ENCODE measurements at places on chromosomes 4 and X.

- no peak for DNase-seq
Measured at GRCh38 chrX:14095702-14096101, 66.0 kb upstream of the GEMIN8 start.

- no peak for DNase-seq
Measured at GRCh38 chr4:72422416-72422815, 146.6 kb downstream of the ADAMTS3 start.

- no peak for DNase-seq
Measured at GRCh38 chr4:189396435-189396834, 544.2 kb upstream of the FRG1 start.

DNA sequence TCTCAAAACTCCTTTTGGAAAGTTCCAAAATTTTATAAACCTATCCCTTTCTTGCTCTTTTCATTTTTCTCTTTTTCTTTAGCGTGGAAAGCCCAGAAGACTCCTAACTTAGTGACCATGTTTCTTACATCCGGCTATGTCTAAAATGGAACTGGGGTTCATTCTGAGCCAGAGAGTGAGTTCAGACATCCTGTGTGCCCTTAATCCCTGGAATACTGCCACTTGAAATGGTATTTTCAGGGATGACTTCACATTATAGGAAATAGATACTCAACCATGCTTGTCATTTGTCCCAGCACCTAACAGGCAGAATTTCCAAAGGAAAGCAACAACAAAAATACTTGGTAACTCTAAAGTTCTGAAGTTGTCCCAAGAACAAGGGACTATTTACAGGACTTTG, 379.6 kb downstream of the ARHGAP24 start:
- no peak for DNase-seq

DNA sequence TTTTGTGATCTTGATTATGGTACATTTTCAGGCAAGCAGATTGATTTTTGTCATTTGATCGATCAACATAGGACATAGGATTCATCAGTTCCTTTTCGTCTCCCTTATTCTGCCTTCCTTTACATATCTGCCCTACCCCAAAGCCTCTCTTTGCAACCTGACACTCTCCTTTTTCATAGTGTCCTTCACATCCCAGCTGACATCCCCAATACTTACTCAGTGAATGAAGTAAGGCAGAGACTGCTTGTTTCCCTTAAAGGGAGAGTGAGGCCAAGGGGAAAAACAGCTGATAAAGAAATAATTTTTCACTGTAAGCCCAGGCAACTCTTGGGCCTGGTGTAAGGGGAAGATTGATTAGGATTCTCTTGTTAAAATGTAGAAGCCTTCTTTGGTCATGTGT, 69.8 kb downstream of the GBA3 start:
- DNase-seq, result no peak

GRCh38 chrX:980587-981235, 231.7 kb downstream of the CRLF2 start:
- DNase-seq, result no peak

- no peak for DNase-seq
Measured at GRCh38 chr4:136893573-136893972, 638.7 kb downstream of the PCDH18 start.

- DNase-seq, result no peak
Measured at GRCh38 chr4:25454476-25454875, 77.4 kb downstream of the ANAPC4 start.

GRCh38 chr4:185782523-185782922, 29.5 kb downstream of the SORBS2 start:
- no peak for DNase-seq

GRCh38 chr4:150131581-150132228, 53.5 kb downstream of the DCLK2 start:
- no peak for DNase-seq

DNA sequence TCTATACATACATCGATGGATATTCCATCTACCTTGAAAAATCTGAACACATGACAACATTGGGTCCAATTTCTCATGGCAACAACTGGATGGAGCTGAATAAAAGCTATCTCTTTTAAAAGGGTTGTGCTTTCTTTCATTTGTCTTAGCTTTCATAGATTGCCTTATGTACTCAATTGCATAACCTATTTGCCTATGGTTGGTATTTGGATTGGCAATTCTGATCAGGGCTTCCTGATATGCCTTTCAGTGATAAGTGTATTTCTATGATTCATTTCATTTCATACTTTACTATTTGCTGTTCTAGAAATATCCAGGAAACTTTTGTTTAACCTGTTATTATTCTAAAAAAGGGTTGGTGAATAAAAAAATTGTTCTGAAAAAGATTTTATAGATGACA, 509.9 kb downstream of the GRXCR1 start:
- no peak for DNase-seq

- DNase-seq, result no peak
Measured at GRCh38 chr4:132737344-132737743, 411.8 kb upstream of the PCDH10 start.

GRCh38 chr4:134531013-134531412, 329.4 kb upstream of the PABPC4L start:
- DNase-seq, result no peak

DNA sequence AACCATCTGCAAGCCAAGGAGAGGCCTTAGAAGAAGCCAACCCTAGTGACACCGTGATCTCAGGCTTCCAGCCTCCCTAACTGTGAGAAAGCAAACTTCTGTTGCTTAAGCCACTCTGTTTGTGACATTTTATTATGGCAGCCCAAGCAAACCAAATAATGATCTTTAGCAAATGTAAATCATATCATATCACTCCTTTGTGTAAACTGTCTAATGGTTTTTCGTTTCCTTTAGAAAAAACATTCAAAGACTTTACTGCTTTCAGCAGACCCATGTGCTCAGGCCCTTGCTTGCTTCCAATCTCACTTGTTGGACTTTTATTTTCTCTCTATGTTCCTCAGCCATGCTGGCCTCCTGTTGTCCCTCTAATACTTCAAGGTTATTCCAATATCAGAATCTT, 192.2 kb upstream of the HS3ST1 start:
- no peak for DNase-seq

DNA sequence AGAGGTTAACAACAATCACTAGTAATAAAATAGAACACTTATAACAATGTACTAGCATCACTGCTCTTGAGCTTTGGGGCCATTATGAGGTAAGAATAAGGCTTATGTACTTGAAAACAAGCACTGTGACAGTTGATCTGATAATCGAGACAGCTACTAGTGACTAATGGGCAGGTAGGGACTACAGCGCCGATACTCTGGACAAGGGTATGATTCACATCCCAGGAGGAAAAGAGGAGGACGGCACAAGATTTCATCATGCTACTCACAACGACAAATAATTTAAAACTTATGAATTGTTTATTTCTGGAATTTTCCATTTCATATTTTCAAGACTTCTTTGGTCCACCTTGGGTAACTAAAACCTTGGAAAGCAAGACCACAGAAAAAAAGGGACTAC, 62.3 kb downstream of the FAM184B start:
- no peak for DNase-seq

GRCh38 chrX:109040057-109040456, 303.7 kb upstream of the IRS4 start:
- no peak for DNase-seq

DNA sequence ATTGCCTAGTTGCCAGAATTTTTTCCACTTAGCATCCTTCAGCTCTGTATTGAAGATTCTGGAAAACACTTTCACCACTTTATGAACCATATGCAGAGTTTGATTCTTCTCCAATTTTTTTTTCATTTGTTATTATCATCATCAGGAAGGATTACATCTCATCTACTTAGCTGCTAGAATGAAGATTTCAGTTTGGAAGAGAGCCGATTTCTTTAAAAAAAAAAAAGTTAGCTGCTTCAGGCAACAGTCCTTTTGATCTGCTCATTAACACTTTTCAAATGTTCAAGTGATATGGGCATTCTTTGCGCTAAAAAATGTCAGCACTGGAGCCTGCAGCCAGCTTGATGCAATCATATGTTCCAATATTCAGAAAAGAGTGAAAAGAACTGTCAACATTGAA, 76.2 kb downstream of the ANTXR2 start:
- DNase-seq, result no peak

DNA sequence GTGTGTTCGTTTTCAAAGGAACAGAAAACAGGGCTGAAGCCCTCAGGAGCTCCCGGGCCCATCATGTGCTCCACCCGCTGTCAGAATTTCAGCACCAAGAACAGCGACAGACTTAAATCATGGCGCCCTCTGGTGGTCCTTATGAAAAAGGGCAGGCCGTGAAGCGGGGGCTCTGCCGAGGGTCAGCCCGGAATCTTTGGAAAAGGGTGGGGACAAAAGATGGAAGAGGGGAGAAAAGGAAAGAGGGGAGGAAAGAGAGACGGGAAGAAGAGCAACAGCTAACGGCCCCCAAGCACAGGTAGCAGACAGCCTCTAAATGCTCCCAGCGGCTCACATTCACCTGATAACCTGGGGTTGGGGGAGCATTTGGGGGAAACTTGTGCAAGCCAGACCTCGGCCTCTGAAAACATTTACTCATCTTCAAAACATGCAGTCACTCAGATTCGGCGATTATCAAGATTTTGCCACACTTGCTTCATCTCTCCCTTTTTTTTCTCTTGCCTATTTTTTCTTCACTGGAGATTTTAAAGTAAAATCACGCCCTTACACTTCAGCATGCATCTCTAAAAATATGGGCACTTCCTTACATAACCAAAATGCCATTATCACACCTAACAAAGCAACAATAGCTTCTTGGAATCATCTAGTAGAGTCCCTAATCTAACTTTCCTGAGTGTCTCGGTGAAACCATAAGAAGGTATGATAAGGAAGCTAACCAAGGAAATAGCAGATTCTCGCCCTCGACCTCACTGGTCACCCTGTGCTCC, 28.1 kb upstream of the MAN2B2 start:
- no peak for DNase-seq

DNA sequence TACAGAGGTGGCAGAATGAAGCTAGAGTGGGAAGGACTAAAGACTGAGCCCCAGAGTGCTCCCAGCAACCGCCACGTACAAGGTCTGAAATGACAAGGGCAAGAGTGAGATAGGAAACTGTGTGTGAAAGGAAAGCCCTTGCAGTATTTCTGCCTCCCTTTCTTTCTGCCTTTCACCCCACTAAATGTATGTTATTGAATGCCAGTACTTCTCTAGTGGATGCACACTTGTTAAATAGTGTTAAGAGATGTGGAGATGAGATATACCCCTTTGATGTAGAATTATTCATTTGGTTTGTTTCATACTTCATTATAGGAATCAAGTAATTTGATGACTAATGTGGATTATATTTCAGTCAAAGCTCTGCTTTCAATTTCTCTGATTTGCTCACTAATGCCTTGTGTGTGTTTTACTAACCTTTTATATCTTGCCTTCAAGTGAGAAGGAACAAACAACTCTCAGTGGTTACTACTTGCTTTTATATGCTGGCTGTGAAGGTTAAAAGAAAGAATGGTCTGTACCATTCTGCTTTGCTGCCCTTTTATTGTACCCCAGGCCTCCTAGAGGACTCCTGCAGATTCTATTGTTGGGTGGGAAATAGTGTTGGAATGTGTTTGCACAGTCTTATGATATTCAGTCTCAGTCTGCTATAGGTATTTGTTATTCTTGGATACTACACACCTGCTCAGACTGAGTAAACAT, 8.0 kb upstream of the ANXA3 start:
- DNase-seq, result no peak

GRCh38 chrX:71000139-71000538, 68.0 kb downstream of the SNX12 start:
- no peak for DNase-seq

GRCh38 chr4:95293014-95293413, 255.8 kb downstream of the UNC5C start:
- DNase-seq, result no peak

DNA sequence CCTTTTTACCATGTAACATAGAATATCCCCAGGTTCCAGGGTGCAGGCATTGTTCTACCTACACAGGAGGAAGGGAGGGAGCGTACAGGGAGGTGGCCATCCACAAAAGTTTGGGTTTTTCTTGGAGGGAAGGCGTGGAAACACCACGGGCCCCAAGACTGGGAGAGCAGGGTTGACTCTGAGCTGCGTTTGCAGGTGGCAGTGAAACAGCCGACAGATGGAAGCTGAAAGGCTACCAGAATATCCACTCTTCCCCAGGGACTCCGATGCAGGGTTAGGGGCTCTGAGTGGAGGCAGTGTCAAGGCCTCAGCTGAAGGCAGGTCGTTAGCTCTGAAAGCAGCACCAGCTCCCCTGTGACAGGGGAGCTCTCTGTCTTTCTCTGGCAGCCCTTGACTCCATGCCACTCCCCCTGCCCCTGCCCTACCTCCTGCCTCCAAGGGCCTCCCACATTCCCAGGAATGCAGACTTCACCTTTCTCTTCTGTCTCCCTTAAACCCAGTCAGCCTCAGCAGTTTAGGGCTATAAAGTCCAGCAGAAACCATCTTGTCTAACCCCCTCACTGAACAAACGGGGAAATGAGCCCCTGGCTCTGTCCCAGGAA, 14.0 kb upstream of the GLOD5 start:
- DNase-seq, result no peak

DNA sequence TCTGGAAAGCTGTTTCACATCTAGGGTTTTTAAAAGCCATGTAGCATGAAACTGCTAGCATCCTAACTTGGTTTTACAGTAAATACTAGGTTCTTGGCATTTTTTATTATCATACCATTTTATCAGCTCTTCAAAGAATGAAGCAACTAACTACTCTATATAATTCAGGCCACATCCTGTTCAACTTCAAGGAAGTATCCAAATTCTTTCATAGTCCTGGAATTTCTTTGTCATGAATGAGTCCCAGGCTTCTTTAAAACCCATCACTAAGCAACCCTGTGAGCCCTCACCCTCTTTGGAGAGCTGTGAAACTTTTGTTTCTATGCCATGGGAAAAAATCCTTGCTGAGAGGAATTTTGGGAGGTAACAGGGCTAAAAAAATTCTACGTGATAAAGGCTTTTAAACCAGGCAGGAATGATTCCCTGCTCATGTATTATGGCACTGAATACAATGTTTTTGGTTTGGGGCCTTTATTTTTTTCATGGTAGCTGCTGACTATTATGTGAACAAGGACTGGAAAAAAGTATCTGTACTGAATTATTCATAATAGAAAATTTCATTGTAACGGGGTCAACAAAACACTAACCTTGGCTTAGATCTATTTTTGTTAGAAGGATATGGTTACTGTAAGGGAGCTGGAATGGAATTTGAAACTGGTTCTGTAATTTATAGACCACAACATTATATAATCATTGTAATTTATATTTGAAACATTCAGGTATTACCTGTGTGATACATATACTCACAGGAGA, 164.9 kb downstream of the DCTD start:
- DNase-seq, result no peak

DNA sequence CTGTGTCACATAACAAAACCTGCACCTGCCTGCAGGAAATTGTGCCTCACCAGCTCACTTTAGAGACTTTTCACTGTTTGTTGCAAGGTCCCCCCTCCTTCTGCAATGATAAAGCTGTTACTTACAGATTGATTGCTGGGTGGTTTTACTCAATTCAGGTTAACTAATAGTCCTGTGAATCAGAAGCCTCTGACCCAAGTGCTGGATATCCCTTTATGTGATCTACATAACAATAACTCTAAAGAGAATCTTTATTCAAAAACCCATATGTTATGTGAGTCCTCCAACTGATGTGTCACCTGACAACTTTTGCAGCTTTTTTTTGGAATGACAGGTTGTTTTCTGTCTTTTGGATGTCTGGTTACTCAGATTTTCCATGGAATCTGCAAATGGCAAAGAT, 2323.6 kb upstream of the TENM3 start:
- no peak for DNase-seq

- DNase-seq, result no peak
Measured at GRCh38 chr4:113339430-113339813, 290.0 kb downstream of the ANK2 start.

GRCh38 chrX:136029766-136030165, 44.5 kb downstream of the SLC9A6 start:
- no peak for DNase-seq
